ENCODE measurements at places on chromosomes 4 and X.

- no peak for DNase-seq
These were observed 74.3 kb downstream of the NUDT10 start for GRCh38 chrX:51406688-51407519.

GRCh38 chr4:39032218-39033085 is at the start of gene TMEM156:
Gene TMEM156 (minus strand): TSS chr4:39032409. CDS start chr4:39032313, 96 bp downstream.
- DNase-seq, result no peak

- no peak for DNase-seq
These were observed 21.5 kb downstream of the PDGFC start for GRCh38 chr4:156950090-156950489.

DNA sequence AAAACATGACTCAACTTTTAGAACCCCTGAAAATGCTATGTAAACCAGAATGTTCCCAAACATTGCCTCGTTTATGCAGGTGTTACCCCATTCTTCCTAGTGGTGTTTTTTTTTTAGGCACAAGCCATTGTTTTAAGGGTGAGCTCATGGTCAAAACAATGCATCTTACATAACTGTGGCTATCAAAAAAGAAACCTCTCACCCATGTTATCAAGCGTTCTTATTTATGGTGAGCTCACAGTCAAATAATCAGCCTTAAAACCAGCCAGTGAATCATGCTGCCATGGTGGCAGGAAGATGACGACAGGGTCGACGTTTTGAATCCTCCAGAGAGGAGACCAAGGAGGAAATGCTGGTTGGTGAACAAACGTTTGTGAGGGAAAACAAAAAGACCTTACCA is 195.2 kb downstream of the KDR start:
- no peak for DNase-seq

- DNase-seq, result no peak
These were observed 252.3 kb downstream of the NLGN4X start for GRCh38 chrX:5976332-5976731.

- DNase-seq, result no peak
These were observed 362.0 kb downstream of the CBLL2 start for GRCh38 chrX:22634751-22635150.

GRCh38 chrX:115912372-115912897 is 258.1 kb upstream of the AGTR2 start:
- DNase-seq, result no peak

DNA sequence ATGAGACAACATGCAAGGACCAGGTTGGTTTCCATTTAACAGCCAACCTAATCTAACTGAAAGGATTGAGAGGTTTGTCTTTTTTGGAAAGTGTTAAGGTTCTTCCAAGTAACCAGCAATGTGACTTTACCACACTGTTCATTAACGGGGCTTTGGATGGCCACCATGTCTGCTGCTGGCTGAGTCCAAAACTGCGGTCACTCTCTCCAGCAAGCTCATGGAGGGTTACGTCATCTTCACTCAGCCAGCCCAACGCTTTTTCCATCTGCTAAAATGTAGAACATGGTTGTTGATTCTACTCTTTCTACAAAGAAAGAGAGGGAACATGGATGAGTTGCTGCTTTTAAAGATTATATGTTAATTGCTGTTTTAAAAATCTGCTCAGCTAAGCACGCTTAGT is 11.0 kb downstream of the PKD2 start:
- no peak for DNase-seq

GRCh38 chr4:174066611-174067205 is 216.8 kb downstream of the FBXO8 start:
- DNase-seq, result no peak

GRCh38 chr4:8557151-8558076 is 22.8 kb upstream of the GPR78 start:
- no peak for DNase-seq

- no peak for DNase-seq
These were observed 26.1 kb downstream of the ARFIP1 start for GRCh38 chr4:152805818-152806217.

DNA sequence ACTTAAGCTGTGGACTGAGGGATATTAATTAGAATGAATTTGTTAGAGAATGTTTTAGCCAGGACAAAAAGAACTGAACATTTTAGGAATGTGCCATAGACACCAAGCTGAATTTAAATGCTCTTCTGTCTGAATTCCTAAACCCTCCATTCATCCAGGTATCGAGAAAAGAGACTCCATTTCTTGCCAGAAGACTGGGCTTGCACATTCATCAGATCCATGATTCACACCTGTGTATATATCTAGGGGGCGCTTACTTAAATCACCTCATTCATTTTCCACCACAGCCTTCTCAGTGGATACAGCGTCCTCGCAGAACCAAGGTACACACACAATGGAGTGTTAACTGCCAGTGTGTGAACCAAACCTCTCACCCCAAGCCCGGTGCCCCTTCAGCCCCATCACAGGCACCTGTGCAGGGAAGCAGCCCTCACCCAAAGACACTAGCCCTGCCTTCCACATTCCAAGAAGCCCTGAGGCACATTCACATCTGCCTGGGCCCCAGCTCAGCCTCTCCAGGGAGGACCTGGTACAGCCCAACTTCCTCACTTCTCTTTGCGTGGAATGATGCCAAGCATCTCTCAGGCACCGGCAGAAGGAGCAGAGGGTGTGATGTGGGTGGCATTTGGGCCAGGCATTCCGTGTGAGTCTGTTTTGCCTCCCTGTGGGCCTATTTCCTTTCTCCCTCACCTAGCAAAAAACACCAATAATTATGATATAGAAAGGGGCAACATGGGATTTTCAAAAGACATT is 35.6 kb upstream of the C1QTNF7 start:
- no peak for DNase-seq

GRCh38 chr4:138935-139334 is 14.6 kb downstream of the ZNF718 start:
- DNase-seq, result no peak

DNA sequence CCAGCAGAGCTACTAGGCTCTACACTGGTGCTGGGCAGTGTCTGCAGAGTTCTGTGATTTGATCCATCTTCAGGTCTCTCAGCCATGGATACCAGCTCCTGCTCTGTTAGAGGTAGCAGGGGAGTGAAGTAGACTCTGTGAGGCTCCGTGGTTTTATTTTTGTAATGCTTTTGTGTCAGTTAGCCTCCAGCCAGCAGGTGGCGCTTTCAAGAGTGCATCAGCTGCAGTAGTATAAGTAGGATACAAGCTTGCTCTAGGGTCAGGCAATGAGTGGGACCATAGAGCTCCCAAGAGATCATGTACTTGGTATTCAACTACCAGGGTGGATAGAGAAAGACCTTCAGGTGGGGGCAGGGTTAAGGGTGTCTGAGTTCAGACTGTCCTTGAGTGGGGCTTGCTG is 362.5 kb upstream of the TRAM1L1 start:
- no peak for DNase-seq

GRCh38 chr4:7192252-7193029 is at the start of gene SORCS2:
Gene SORCS2 (plus strand): TSS chr4:7192538.
- peak; percentile 42 for DNase-seq

DNA sequence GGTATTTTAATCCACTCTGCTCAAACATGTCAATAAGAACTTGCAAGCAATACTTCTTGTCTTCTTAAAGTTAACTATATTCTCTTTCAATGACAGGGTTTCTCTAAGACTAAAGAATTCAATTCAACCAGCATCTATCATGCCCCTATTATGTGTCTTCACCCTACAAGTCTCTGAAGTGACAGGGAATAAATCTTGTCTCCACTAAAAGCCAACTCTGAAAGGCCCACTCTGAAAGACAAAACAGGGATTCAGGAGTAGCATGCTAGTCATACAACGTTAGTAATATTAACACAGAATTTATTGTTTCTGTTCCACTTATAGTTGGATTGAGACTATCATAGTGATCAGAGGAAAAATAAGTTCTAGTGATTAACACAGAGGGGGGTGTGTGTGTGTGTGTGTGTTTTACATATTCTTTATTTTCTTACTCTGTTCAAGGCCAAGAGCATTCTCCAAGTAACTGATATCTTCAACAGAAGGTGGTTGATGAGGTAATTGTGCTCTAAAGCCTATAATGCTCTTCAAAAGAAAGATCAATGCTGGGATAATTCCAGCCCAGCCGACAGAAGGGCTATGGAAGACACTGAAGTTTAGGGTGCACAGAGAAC is 122.4 kb upstream of the DCLK2 start:
- peak; percentile 33 for DNase-seq

DNA sequence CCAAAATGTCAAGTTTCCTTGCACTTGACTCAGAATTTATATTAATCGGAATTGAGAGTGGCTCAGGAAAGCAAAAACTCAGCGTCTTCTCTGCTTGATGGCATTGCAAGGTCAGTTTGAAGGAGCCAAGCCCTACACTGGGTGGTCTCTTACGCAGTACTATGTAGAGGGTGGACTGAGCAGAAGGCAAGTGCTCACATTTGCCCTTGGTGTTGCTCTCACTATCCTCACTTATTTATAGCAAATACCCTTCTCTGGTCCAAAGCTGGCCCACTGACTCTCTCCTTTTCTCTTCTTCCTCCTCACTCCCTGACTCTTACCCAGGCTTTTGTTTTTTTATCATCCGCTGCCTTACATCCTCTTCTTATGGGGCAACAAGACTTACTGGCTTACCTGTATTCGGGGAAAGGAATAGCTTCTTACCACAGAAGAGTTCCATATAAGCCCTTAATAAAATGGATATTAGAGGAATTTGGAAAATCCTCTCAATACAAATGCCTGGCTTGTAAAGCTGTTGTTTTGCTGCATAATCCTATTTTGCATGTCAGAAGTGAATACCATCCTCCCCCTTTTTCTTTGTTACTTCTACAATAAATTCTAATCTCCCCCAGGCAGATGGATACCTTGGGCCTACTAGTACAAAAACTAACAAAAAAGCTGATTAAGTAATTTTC is 24.8 kb upstream of the GATB start:
- no peak for DNase-seq

DNA sequence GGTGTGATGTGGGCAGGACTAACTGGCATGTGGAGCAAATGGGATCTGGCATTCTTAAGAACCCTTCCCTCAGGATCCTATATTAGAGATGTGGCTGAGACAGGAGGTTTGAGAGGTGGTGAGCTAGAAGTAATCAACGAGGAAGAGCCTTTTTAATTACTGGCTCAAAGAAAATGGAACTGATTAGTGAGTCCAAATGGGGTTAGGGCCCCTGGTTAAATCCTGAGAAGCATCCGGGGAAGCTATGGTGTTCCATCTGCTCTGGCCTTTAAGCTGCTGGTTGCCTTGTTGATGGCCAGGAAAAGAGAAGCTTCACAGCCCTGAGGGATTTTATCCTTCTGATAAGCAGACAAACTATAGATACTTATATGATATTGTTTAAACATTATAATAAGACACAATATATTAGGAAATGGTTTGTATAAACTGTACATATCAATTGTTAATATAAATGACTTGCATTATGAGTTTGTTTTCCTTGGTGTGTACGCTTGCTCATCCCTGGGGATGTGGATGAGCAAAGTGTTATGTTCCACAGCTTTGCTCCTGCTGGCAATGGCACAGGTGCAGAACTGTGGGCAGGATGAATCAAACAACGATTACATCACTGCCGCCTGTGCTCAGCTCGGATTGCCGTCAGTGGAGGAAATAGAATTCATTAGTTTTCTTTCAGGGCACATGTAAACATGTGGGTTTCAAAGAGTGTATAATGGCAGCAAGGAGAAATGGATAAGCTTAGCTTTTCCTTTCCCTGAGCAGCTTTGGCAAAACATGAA is 328.6 kb upstream of the ARX start:
- DNase-seq, result peak; percentile 22
